ENCODE measurements at places on chromosomes 1 and 21. TPM values are rescaled to one million over a fixed set of nuclear protein-coding genes. Genes with fewer than 3 reads are reported as not detected.
A peak's percentile ranks its signal among the peaks of the same experiment; 100 is the strongest.

GRCh38 chr1:165423136-165423535, 21.8 kb downstream of the RXRG start:
- DNase-seq: no peak

GRCh38 chr21:44618909-44619308, 7.0 kb downstream of the KRTAP10-8 start:
- DNase-seq: no peak

- no peak for DNase-seq
These were observed 310.2 kb upstream of the AJAP1 start for GRCh38 chr1:4344065-4344732.

- no peak for DNase-seq
These were observed 50.4 kb downstream of the KCNT2 start for GRCh38 chr1:196557797-196558196.

- DNase-seq: no peak
These were observed 6.6 kb downstream of the CLSPN start for GRCh38 chr1:35763201-35763600.

DNA sequence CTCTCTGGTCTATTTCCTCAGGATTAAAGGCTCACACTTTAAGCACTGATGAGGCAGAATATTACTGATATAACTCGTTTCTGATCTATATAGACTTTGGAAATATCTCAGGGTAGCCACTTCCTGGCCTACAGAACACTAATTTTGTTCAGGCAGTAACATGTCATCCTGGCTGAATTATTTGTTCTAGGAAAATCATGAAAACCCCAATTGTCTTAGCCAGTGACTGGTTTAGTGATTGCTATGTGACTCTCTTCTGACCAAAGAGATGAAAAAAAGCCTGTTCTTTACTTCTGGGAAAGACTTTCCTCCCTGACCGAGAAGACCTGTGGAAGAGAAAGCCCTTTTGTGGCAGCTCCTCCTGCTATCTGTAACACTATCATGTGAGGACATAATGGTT, 453.7 kb downstream of the SETD4 start:
- no peak for DNase-seq

DNA sequence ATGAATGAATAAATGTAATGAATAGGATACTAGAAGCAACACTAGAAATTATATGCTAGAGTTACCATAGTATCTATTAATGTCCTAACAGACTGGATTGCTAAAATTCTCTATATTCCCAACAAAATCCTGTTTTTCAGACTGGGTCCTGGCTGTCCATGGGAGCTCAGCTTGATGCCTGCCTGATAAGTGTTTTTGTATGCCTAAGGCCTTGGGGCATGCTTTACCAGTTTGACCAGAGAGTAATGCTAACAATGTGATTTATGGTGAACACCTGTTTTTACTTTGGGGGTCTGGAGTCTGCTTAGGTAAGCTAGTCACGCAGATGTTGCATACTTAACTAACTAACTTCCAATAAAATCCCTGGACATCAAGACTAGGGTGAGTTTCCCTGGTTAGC, 318.8 kb upstream of the DEPDC1 start:
- DNase-seq: no peak

- DNase-seq: no peak
These were observed 34.3 kb downstream of the PCNX2 start for GRCh38 chr1:233261206-233261605.

GRCh38 chr1:11478571-11479374, at the start of gene DISP3:
DISP3 (plus strand) TSS chr1:11479155; CDS start chr1:11500993, 21,838 bp downstream.
- peak; percentile 27 for DNase-seq

- no peak for DNase-seq
These were observed 81.9 kb upstream of the PRRC2C start for GRCh38 chr1:171403393-171403792.

DNA sequence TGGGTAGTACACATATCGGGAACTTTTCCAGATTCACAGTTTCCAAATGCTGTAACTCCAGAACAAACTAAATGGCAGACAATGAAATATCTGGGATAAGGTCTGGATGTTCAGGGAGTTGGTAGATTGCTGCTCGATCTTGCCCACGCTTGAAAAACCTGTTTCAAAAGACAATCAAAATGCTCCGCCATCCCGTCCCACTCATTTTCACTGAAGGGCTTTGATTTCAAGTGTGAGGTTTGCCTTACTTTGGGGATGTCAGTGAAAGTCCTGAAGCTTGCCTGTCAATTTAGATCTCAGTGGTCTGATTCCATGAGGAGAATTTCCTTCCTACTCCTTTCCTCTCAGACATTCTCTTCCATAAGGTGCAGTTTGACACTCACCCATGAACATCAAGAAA, 236.3 kb upstream of the KCNK2 start:
- DNase-seq: no peak

- DNase-seq: no peak
These were observed 66.9 kb downstream of the MRPL37 start for GRCh38 chr1:54266908-54267307.

DNA sequence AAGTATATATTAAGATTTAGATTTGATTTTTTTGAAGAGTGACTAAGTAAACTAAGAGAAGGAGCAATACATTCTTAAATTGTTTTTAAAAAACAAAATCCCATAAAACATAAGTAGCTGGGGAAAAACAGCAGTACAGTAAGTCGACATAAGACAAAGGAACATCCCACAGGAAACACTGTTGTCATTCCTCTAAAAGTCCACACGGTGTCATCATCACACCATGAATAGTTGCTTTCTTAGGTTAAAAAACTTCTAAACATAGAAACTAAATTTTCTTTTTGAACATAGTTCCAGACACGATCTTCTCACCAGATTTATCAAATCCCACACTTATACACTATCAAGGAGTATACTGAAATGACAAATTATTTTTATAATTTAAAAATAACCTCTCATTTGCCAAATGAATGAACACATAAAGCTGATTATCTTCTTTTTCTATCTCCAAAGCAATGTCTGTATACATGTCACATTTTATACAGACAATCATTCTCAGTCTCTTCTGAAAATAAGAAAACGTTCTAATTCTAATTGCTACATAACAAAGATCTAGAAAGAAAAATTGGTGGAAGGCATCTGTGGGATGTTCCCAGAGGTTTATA, 15.8 kb downstream of the ODF2L start:
- DNase-seq: peak; percentile 30

Gene APOBEC4
- 0.09 TPM for polyA plus RNA-seq

Gene PTAFR
- 2.7 TPM for polyA plus RNA-seq

Gene C1orf141
- 0.22 TPM for polyA plus RNA-seq

Gene ANKRD35
- polyA plus RNA-seq: 0.93 TPM

Gene HUNK
- 9.1 TPM for polyA plus RNA-seq

Gene TMEM39B
- 14.9 TPM for polyA plus RNA-seq

Gene OR2T29
- polyA plus RNA-seq: not detected

Gene SSBP3
- polyA plus RNA-seq: 48.2 TPM

Gene ERICH3
- polyA plus RNA-seq: 1.1 TPM

Gene PLEKHA6
- 59.3 TPM for polyA plus RNA-seq

Measured in large intestine (tissue), 12 donors.